GM06990 (cell line): ENCODE measurements at places on chromosomes 11 and 22.

GRCh38 chr11:103812680-103813079 is 223.8 kb upstream of the DDI1 start:
- no peak for DNase-seq

GRCh38 chr11:32056438-32056837 is 34.4 kb upstream of the RCN1 start:
- DNase-seq: no peak

DNA sequence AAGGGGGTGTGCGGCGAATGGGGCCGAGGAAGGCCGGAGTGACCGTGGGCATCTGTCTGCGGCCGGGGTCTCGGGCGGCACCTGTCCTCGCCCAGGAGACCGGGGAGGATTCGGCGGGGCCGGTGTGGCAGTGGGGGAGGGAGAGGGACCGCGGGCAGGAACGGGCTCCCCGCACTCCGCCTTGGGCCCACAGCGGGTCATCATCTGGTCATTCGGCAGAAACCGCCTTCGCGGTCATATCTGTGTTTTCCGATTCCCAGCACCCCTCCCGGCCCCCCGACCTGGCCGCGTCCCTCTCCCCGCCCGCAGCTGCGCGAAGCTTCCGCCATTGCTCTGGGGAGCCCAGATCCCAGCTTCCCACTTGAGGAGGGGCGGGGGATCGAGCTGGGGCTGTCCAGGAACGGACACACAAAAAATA is 824 bp upstream of the CBX6 start:
- no peak for DNase-seq

DNA sequence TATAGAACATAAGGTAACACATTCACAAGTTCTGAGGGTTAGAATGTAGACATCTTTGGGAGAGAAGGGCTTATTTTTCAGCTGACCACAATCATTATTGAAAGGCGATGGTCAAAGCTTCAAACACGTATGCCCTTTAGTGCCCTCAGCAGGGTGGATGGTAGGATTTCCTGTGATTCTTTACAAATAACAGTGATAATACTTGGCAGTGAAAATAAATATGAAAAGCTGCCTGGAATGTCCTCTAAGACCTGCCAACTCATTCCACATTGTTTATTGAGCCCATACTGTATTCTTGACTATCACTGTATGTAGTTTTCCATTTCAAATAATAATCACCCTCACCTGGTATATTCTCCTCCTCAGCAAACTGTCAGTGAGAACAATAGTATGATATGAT is 13.7 kb upstream of the MPEG1 start:
- DNase-seq: no peak

DNA sequence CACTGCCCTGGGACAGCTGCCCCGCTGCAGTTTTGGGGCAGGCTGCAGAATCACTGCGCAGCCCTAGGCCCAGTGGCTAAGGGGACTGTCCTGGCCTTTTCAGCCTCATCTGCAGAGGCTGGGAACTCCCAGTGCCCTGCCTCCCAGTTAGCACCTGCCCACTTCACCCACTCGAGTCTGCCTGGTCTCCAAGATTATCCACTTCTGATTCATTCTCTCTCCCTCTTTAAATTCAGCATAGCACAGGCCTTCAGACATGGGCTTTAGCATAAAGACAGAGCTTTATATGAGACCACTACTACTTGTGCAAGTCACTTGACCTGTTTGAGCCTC is 8.9 kb downstream of the DAGLA start:
- DNase-seq: no peak
